ENCODE measurements at places on chromosomes 3 and 15. TPM values are rescaled to one million over a fixed set of nuclear protein-coding genes. Genes with fewer than 3 reads are reported as not detected.

The UROC1 gene
- not detected for total RNA-seq

The PLA2G4D gene
- not detected for total RNA-seq

The CASR gene
- not detected for total RNA-seq

The GMPS gene
- 31.7 TPM for total RNA-seq

The PTX3 gene
- 14.0 TPM for total RNA-seq
